ENCODE measurements at places on chromosomes 12 and 14.

GRCh38 chr14:95540236-95540855, 5.5 kb downstream of the GLRX5 start:
- no peak overlapping the region for H3K27ac ChIP-seq
- H3K36me3 ChIP-seq, result no peaks in the 10 kb centered on the region
- DNase-seq, result no peak

GRCh38 chr14:92866901-92867865, 55.8 kb upstream of the CHGA start:
- no peak for DNase-seq
- H3K4me3 ChIP-seq, result no peak overlapping the region
- no peak overlapping the region for H3K27ac ChIP-seq
- H3K36me3 ChIP-seq, result no peaks in the 10 kb centered on the region

DNA sequence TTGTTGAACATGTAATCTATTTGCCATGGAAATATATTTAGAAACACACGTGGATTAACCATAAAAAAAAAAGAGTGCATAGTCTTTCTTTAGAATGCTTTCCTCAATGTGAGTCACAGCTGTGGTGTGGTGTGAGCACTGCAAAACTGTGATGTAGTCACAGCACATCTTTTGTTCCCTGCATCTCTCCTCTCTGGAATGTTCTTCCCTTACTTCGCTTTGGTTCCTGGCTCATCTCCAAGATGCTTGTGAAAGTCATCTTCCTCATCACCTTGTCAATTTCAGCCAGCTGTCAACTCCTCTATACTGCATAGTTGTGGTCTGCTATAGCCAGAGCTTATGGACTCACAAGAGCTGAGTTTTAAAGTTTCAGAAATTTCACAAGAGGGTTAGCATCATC, 60.2 kb downstream of the STAB2 start:
- no peak for DNase-seq
- no peaks in the 10 kb centered on the region for H3K36me3 ChIP-seq
- no peaks in the 10 kb centered on the region for H3K4me1 ChIP-seq
- no peak overlapping the region for H3K4me3 ChIP-seq
- no peak overlapping the region for H3K27ac ChIP-seq

DNA sequence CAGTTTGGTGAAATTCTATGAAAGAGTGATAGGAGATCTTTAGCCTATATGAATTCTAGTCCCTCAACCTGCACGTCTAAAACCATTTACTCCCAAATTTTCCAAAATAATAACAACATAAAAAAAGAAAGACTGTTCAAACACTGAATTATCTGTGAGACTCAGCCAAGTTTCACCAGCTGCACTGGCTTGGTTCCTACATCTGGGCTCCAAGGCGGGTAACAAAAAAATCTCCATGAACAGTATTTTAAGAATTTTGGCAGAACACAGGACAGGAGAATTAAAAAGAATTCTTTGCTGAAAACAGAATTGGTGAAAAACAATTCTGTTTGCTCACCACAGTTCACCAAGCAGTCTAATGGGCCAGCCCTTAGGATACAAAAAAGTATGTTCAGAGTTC, 536.8 kb upstream of the ATP2B1 start:
- DNase-seq, result no peak
- H3K36me3 ChIP-seq, result no peaks in the 10 kb centered on the region
- no peak overlapping the region for H3K27ac ChIP-seq
- H3K4me3 ChIP-seq, result no peak overlapping the region
- no peaks in the 10 kb centered on the region for H3K27me3 ChIP-seq

DNA sequence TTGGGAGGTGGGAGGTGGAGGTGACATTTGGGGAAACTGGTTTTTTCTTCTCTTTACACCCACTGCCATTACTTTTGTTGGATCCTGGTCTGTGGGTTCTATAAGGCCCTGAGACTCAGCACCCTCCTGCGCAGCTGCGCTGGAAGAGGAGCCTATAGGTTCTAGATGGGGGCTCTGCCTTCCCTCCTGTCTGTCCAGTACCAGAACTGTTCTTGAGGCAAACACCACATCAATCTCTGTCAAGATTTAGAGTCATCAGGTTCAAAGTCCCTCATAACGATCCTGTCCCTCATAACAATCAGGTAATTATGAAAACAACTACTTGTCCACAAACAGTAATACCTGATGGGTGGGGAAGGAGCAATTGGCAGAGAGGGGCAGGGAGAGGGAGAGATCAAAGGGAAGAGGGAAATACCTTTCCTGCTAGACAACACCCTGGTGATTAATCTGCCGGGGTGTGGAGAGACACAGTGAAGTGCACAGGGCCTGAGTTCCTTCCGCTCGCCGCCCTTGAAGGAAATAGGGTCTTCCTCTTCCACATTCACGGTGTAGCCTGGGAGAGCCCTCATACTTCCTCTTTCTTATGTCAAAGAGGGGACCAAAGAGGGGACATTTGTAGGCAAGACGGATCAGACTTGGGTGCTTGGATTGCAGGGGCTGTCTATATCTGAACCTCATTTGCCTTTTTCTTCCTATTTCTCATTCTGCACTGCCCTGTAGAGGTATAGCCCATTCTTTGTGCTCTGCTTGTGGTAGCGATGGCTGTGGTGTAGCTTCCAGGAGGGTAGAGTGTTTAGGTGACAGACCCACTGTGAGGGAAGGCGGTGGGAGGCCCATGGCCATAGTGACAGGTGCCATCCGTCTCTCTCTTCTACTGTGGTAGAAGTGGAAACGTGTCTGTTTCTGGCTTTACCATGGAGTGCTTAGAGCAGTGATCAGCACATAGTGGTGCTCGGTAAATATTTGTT, 12.6 kb downstream of the GPRC5A start:
- no peaks in the 10 kb centered on the region for H3K27me3 ChIP-seq
- H3K4me3 ChIP-seq, result peak overlapping the region; percentile 7
- no peaks in the 10 kb centered on the region for H3K36me3 ChIP-seq
- DNase-seq, result no peak

GRCh38 chr12:49296034-49296835, 1.3 kb downstream of the PRPH start:
- H3K4me3 ChIP-seq, result peak overlapping the region; percentile 6
- no peak overlapping the region for H3K27ac ChIP-seq
- H3K4me1 ChIP-seq, result peaks cover 29% of the 10 kb centered on the region
- peak; percentile 58 for DNase-seq
